IPS-NIHi11 (cell line): ENCODE measurements at places on chromosomes 13 and 19.

DNA sequence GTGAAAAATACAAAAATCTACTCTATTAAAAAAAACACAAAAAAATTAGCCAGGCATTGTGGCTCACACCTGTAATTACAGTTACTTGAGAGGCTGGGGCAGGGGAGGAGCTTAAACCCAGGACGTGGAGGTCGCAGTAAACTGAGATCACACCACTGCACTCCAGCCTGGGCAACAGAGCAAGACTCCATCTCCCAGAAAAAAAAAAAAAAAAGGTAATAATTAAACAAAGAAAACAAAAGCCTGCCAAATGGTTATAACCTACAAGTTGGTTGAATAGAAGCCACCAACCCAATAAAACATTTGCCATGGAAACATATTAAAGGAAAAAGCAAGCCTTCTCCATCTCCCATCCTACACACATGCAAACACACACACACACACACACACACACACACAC is 255.2 kb downstream of the ITGBL1 start:
- no peak for DNase-seq

DNA sequence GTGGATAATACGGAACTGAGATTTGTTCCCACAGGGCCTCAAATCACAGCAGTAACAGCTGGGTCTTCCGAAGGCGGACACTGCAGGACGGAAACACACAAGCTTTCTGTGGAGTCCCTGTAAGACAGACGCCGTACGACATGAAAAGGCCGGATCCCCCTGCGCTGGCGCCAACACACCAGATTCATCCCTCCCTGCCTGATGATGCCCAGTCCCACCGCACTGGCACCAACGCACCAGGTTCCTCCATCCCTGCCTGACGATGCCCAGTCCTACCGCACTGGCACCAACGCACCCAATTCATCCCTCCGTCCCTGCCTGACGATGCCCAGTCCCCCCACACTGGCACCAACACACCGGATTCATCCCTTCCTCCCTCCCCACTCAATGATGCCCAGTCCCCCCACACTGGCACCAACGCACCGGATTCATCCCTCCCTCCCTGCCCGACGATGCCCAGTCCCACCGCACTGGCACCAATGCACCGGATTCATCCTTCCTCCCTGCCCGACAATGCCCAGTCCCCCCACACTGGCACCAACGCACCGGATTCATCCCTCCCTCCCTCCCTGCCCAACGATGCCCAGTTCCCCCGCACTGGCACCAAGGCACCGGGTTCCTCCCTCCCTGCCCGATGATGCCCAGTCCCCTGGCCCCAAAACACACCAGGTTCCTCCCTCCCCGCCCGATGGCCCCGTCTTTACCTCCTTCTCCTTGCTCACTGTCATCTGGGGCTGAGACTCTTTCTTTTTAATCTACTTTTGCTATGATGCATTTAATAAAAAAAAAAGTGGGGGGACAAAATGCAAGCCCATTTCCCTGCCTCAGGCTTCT is 55.1 kb downstream of the RASA3 start:
- DNase-seq: no peak

- no peak for DNase-seq
Measured at GRCh38 chr19:54193011-54193410, 1.9 kb downstream of the TSEN34 start.

- no peak for DNase-seq
Measured at GRCh38 chr19:3984584-3984907, 717 bp downstream of the EEF2 start.

DNA sequence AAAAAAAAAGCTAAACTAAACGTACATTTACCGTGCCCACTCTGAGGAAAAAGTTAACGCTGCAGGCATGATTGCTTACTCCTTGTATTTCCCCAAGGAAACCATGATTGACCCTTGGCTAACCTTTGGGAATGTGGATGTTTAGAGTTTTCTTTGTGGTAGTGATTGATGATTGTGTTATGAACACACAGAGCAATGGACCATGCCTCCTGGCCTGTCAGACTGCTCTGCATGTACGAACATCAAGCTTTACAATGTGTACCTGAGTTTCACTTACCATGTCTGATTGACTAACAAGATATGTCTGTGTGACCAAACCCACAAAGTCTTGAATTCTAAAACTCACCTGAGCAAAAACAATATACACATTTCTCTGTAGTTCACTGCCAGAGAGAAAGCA is 35.1 kb downstream of the MYCBP2 start:
- no peak for DNase-seq

GRCh38 chr19:40974633-40975037 is 16.4 kb upstream of the CYP2B6 start:
- peak; percentile 82 for DNase-seq
